Hematopoietic multipotent progenitor cell treated with erythropoietin and hydrocortisone succinate and interleukin-3 and kit ligand, for 8 days (in vitro differentiated cells): ENCODE measurements at places on chromosomes 2 and 18.
A peak's percentile ranks its signal among the peaks of the same experiment; 100 is the strongest.

DNA sequence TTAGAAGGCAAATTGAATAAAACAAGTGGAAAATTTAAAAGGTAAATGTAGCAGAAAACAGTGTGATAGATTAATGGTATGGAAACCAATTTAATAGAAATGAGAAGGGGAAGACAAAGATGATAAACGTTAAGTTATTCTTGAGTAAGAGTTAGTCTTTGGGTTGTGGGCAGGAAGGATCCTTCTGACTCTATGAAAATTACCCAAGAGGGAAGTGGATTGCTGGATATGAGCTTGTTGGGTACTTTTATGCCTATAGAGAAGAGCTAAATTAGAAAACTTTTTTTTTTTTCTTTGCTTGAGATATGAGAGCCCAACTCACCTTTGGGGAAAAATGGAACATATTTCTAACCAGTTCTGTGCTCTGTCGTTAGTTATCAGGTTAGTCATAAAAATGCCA, 144.0 kb downstream of the LDLRAD4 start:
- DNase-seq = no peak

DNA sequence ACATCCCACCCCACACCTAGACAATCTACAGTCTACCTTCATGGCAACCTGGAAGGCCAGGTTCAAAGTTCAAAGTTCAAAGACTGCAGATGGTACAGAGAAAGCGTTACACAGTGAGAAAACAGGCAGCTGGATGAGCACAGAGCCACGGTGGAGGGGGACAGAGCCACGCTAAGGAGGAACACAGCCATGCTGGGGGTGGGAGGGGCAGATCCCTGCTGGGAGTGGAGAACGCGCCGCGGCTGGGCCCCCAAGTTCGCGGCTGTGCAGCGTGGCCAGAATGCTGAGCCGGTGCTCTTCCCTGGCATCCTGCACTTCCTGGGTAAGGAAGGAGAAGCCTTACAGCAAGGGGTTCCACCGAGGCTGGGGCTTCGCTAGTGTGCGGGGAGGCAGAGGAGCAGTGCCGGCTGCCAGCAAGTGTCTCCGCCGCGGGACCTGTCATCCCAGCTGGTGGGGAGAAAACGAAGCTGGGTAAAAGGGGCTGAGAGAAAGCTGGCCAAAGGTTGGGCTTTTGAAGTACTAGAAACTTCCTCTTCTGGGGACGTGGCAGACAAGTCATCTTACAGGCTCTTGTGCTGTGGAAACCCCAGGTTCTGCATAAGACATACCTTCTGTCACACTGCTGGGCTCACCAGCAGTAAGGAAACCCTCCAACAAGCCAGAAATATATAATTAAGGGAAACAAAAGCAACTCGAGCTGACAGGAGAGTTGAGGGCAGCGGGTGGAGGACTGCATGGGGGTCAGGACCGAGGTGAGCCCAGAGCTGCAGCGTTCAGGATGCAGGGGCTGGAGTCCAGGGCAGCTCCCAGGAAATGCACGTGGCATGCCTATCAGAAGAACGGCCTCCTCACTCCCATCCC, 115.5 kb downstream of the HDAC4 start:
- no peak for DNase-seq

DNA sequence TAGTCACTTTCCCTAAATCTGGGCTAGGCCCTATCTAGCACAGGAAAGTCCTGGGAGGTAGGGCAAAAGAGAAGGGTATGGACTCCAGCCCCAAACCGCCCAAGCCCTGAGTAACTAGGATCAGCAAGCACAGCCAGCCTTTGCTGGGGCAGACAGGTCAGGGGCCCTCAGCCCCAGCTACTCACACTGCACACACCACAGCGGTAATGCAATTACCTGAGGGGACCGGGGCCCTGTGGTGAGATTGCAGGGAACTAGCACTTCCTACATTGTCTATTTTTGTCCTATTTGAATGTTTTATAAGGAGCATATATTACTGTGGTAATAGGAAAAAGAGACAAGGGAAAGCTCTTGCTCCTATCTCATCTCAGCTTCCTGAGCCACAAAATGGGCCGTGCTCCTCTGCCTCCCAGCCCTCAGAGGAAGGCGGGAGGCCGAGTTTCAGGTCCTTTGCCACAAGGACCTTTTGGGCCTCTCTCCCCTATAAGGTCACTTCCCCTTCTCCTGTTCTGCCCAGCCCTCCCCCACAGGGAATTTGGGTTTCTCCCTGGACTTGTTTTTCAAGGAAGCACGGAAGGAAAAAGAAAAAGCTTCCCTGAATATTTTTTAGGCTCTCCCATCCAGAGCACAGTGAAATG, 20.5 kb downstream of the RAB11FIP5 start:
- DNase-seq = no peak

DNA sequence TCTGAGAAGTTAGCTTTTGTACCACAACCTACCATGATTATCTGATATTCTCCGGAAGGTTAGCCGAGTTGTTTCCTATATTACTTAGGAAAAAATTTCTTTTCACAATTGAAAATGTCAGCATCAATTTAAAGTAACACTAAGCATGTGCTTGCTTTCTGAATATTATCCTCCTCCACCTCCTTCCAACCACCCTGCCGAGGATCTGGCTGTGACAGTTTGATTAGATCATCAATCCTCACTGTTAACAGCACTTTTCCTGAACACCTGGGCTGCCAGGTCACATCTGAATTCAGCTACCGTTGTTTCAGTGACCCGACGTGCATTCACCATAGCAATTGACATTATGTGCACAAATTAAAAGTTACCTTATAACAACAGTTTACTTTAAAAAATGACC, 207.0 kb downstream of the ZNF407 start:
- DNase-seq = no peak

GRCh38 chr2:189318761-189319160, 122.5 kb upstream of the WDR75 start:
- no peak for DNase-seq

DNA sequence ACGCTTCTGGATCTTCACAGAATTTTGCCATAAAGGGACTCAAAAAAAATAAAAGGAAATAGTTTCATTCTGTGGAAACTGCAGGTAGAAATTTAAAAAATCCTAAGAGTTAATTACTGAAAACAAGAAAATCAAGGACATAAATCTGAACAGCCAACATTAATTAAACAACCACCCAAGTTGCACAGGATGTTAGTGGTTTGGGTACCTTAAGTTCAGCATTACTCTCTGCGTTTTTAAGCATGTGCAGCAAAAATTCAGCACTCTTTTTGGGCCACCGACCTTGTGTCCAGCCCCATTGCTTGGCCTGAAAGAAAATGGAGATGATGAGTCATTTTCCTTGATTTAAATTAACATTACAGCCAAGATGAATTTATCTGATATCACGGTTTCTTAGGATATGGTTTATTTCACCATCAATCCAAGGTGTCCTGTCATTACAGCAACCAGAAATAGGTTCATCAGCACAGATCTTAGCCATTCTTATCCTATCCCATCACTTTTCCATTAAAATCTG, 3.3 kb upstream of the C18orf32 start:
- DNase-seq = no peak

GRCh38 chr2:82998781-82999180, 1460.3 kb downstream of the SUCLG1 start:
- no peak for DNase-seq

GRCh38 chr2:214004463-214004862, 406.4 kb upstream of the VWC2L start:
- DNase-seq = no peak

GRCh38 chr2:99559075-99559662, 69.4 kb upstream of the REV1 start:
- peak; percentile 70 for DNase-seq

DNA sequence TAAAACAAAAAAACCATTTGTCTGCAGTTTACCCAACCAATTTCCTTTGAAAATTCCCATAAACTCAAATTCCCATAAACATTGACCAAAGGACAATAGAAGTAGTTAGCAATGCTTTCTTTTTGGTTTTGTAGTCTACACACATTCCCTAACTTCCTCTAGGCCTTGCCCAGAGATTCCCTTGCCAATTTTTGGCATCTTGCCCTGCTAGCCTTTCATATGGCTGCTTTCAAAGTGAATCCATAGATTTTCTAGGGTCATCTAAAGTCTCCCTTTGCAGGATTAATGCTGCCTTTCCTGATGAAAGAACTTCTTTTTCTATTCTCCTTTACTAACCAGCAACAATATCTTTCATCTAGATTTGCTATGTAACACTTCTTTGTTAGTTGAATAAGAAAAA, 33.4 kb downstream of the THSD7B start:
- no peak for DNase-seq

DNA sequence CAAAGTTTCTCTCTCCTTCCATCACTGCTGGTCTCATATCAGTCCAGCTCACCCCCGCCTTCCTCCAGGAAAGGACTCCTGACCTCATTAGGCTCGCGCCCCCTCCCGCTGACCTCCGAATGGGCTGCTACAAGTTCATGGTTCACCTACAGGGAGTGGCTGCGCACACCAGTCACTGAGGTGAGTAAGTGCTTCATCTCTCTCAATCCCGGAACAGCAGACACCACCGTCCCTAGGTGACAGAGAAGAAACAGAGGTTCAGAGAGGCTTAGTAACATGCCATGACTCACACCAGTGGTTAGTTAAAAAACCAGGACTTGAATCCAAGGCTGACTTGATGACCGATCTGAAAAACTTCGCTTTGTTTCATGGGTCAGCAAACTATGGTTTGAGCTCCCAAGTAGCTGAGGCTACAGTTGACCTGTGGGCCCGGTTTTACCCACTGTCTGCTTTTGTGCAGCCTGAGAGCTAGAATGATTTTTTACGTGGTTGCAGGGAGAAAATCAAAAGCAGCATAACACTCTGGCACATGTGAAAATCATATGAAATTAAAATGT, 42.0 kb downstream of the ZFP36L2 start:
- peak; percentile 37 for DNase-seq

DNA sequence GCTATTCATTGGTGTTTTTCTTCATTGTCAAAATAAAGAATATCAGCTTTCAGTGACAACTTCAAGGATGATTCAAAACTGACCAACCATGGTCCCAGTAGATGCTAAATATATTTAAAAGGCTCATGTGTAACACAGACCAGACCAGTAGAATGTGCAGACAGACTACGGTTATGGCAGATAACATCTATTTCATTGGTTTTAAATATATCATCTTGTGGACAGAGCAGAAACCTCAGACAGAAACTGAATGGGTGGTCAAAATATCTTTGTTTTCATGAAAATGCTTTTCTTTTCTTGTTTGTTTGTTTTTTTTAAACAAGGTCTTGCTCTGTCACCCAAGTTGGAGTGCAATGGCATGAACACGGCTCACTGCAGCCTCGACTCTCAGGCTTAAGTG, 107.4 kb upstream of the CREB1 start:
- DNase-seq = no peak

GRCh38 chr2:60961457-60961856, 56.1 kb upstream of the PEX13 start:
- DNase-seq = no peak
